ENCODE measurements at places on chromosomes 6 and 20.

DNA sequence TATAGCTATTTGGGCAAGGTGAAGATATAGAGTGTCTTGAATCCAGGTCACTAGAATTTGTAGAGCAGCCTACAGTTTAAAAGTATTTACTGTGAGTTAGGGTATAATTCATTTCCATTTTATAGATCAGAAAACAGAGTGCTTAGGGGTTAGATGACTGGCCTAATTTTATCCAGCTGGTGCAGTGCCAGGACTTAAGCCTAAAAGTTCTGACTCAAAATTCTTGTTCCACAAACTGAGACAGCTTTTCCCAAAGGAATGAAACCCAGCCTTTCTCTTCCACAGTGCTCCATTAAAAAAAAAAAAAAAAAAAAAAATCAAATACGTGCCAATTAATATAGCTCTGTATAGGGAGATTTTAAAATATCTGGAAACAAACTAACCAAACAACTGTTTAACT is 441.0 kb upstream of the MARCKS start:
- no peak for DNase-seq

DNA sequence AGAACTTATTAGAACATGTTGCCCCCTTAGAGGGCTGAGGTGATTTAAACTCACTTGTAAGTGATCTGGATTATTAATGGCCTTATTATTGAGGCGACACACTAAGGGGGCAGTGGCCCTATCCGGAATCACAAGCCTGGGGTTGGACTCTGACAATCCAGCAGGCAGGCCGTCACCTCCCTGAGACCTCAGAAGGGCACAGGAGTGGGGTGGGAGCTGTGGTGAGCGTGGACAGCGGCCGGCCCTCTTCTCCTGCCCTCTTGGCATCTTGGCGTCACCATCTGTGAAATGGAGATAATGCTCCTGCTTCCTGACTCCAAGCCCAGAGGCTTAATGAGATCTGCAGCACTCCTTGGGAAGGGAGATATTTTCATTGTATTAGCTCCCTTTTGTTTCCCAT is 15.6 kb upstream of the UQCC2 start:
- DNase-seq: no peak

GRCh38 chr6:108497883-108498282 is 62.8 kb upstream of the FOXO3 start:
- peak; percentile 18 for DNase-seq

DNA sequence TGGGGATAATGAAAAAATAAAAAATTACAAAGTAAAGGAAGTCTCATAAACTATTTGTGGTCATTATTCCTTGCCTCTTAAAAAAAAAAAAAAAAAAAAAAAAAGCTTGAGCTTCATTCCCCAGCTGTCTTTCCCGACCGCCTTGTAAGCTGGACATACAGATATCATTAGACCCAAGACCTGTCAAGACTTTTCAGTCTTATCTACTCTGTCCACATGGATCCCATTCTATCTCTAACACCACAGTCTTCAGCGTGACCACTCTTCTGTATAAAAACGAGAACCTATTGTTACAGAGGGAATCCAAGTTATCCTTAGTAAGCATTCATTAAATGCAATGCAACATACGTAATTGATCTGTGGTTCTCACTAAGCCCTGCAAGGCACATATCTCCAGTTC is 423.5 kb downstream of the MEI4 start:
- no peak for DNase-seq

GRCh38 chr6:29747688-29748250 is 24.5 kb downstream of the HLA-F start:
- no peak for DNase-seq

- DNase-seq: no peak
Measured at GRCh38 chr20:31707994-31708735, 14.5 kb downstream of the BCL2L1 start.

DNA sequence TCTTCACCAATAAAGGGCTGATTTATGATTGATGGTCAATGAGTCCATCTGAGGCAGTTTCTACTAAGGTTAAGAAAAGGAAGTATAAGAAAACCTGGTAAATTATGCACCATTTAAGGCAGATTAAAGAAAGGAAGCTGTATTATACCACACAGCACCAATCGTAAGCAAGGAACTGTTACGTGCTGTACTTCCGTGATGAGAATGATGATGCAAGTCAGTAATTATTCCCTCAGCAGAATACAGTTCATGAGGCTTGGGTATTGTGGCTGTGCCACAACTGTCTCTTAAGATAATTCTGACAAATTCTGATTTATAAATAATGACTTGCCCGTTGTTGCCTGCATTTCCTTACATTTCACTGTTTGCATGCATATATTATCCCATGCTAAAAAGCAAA is 699.0 kb downstream of the HDGFL1 start:
- no peak for DNase-seq

- no peak for DNase-seq
Measured at GRCh38 chr6:52946306-52946705, 36.8 kb upstream of the GSTA3 start.

DNA sequence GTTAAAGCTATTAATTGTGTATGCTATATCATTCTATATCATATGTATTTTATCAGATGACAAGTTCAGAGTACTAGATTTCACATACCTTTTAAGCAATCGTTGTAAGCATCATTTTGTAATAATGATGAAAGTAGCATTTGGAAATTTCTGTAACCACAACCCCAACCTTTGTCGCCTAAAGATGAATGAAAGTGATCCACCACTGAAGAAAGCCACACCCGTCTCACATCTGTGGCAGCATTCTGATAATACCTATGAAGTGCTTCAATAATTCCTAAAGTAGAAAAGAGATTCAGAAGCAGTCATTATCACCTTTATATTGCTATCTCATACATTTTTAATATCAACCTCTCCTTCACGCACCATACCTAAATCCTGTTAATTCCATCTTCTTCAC is 16.6 kb downstream of the ZUP1 start:
- DNase-seq: no peak

- DNase-seq: no peak
Measured at GRCh38 chr6:90429713-90430112, 133.1 kb upstream of the BACH2 start.

DNA sequence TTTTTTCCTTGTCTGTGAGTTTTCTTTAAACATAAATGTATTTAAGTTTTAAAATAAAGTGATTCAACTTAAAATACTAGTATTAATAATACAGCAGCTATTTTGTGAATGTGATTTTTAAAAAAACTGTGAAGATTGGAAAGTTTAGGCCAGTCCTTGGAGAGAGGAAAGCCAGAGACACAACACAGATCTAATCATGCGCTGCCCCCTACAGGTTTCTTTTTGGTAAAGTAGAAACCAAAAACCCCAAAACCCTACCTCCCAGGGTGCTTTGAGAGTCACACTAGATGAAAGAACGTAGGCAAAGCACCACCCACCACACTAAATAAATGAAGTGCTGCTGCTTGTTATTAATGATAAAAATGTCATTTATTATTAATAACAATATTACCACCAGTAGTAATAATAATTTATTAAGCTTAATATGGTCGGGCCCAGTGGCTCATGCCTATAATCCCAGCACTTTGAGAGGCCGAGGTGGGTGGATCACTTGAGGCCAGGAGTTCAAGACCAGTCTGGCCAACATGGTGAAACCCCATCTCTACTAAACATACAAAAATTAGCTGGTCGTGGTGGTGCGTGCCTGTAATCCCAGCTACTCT is 33.7 kb downstream of the SLC9A8 start:
- peak; percentile 68 for DNase-seq

DNA sequence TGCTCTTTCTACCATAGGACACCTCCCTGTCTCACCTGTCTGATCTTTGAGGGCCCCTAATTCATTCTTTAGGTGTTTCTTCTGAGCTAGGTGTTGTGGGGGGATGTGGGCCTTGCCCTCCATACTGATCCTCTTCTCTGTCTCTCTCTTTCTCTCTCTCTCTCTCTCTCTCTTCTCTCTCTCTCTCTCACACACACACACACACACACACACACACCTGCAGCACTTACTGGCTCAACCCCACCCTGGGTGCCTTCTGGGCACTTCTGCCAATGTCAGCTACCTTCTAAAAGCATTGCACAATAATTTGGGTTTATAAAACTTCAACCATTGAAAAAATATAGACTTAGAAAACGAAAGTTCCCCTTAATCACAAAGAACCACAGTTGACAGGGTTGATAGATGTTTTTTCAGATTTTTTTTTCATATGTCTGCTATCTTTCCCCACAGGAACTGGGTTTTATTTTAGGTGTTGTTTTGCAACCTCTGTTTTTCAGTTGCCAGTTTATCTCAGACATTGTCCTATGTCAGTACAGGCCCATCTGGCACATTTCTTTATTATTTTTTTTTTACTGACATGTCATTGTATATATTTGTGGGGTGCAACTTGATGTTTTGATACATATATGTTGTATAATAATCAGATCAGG is 28.1 kb downstream of the PKIG start:
- DNase-seq: no peak

DNA sequence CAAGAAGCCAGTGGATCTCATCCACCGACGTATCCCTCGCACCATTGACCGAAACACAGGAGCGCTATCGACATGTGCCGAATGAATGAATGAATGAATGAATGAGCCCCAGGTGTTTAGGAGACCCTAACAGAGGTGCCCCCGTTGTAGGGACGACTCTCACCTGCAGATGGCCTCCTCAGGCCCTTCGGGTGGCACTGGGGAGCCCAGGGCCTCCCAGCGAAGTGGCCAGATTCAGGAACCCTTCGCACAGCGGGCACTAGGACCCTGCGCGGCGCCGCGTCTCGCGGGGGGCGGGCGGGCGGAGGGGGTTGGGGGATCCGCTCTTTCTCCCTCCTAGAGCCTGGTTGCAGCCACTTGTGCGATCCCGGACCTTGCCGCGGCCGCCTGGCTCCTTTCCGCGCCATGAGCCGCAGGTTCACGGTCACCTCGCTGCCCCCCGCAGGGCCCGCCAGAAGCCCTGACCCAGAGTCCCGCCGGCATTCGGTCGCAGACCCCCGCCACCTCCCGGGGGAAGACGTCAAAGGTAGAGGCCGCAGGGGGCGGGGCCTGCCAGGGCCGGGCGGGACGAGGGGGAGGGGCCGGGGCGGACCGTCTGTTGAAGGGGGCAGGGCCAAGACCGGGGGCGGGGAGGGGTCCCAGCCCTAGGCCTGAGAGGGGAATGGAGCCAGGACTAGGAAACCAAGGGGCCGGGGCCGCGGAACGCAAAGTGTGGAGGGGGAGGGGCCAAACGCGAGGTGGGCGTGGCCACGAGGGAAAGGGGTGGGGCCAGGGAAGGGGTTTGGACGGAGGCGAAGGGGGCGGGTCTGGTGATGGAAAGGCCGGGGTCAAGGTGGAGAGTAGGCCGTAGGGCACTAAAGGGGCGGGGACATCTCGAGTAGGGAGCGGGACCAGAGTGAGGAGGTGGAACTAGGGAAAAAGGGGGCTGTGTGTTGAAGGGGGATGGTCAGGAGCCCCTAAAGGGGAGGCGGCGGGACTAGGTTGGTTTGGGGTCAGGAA is 7.4 kb upstream of the SLC12A5 start:
- peak; percentile 53 for DNase-seq

GRCh38 chr6:4021854-4022695 is 56.9 kb downstream of the FAM217A start:
- DNase-seq: peak; percentile 14

DNA sequence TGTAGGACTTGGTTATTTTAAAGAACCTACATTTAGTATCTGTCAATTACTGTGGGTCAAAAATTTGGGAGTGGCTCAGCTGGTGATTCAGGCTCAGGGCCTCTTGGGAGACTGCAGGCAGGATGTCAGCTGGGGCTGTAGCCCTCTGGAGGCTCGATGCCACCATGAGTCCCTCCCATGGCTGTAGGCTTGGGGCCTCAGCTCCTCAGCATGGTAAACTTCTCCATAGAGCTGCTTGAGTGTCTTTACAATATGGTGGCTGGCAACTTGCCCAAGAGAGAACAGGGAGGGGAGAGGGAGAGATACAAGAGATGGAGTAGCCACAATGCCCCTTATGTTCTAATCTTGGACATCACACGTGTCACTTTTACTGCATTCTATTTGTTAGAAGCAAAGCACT is 470.4 kb downstream of the CDH26 start:
- DNase-seq: no peak

- DNase-seq: no peak
Measured at GRCh38 chr6:129691709-129692108, 18.3 kb downstream of the ARHGAP18 start.

GRCh38 chr6:109182578-109182977 is 87.3 kb downstream of the CEP57L1 start:
- DNase-seq: no peak

DNA sequence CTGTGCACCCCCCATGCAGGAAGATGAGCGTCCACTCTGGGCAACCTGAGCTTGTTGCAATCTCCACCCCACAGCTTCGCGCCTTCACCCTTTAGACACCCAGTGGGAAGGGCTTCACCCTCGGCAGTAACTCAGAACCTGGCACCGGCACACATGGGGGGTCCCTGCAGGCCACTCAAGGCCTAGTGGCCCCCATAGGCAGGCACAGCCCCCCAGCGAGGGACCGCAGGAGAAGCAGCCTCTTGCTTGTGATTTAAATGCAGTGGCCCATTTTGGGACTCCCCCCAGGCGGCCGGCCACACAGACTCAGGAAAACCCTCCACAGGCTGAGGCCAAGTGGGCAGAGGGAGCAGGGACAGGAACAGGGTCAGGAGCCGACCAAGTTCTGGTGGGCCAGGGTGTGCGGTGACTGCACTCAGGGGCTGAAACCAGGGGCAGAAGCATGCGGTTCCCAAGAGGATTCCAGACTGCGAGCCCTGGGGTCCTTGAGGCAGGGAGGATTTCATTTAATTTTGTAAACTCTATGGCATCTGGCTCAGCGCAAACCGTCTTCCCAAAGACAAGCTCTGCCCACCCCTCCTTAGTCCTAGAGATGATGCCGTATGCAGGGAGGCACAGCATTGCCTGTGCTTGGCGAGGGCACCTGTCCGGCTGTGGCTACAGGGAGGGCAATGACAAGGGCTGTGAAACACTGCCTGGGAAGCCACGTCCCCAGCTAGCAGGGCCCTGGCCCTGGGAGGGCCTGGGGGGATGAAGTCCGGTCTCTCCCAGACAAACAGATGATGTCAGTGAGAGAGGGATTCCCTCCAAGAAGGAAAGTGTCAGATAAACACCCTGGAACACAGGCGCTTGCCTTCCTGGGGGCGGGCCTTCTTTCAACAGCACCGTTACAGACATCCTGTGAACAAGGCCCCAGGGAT is 52.9 kb upstream of the GPR31 start:
- no peak for DNase-seq

DNA sequence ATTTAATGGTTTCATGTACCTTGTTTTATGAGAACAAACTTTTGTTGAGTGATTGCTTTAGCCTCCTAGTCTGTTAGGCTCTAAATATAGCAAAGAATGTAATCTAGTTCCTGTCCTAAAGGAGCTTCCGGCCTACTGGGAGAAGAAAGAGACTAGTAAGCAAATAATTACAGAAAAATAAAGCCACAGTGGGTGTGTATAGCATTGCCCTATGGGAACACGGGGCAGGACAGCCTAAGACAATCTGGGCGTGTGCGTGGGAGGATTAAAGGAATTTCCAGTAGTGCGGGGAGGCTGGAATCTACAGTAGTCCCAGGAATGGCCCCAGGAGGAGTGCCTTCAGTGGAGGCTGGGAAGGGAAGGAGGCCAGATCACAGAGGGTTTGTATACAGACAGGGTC is 98.1 kb upstream of the AKAP12 start:
- no peak for DNase-seq

GRCh38 chr6:135093578-135093977 is 39.0 kb upstream of the HBS1L start:
- DNase-seq: no peak

GRCh38 chr6:10310826-10311225 is 104.0 kb downstream of the TFAP2A start:
- no peak for DNase-seq

GRCh38 chr6:158977382-158977781 is 22.6 kb downstream of the RSPH3 start:
- no peak for DNase-seq

GRCh38 chr6:15642276-15642675 is 20.6 kb downstream of the DTNBP1 start:
- no peak for DNase-seq

All from activated CD4-positive, alpha-beta T cell treated with anti-CD3 and anti-CD28 coated beads, Interleukin-2, Interleukin-4, amounts not matched to agents 100 ng/mL and 50 ng/mL, durations not matched to agents 16 hours and 8 hours (primary cell).